SHP77 treated with DMSO at 0.1 percent for 48 hours (cell line): ENCODE measurements at places on chromosomes 3 and 15.

GRCh38 chr3:47473391-47473790 is 2.4 kb downstream of the SCAP start:
- DNase-seq, result no peak

GRCh38 chr3:93973131-93974126 is at the start of gene PROS1:
Gene PROS1 (minus strand): TSS chr3:93973896. CDS start chr3:93973749, 147 bp downstream.
- peak; percentile 62 for DNase-seq

DNA sequence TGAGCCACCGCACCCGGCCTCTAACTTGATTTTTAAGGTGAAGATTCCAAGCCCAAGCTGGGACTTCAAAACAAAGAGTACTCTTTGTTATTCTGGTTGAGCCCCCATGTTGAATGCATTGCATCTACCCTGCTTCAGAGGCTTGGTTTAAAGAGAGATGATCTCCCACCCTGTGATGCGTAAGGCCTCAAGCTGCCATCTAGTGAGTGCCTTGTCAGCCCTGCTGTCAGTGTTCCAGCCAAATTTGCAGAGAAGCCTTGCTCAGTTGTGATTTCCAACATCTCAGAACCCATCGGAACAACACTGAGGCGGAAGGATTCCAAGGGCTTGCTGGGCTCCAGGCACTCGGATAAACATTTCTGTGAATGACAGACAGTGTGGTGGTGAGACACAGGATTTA is 210.7 kb upstream of the RGMA start:
- no peak for DNase-seq

DNA sequence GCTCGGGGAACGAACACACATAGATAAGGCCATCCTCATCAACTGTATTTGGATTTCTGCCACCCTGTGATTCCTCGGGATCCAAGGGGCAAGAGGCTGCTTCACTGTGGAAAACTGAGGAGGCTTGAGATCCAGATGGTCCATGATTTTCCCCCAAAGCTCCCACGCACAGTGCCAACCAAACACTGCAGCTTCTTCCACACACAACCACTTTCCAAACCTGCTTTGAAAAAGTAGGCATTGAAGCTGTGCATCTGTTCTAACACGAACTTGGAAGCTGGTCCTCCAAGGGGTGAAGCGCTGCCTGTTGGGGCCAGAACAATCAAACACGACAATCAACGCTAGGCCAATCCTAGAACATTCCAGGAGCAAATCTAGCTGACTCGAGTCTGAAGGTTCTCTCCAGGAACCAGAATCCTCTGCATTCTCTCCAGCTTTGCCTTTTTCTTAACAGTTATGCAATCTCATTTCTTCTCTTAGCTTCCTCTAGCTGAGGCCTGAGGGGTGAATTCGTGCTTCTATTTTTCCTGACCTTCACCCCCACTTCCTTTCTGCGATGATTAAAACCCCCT is 104.4 kb downstream of the LRRK1 start:
- no peak for DNase-seq

- peak; percentile 7 for DNase-seq
These were observed 213.7 kb downstream of the PDCD6IP start for GRCh38 chr3:34012102-34012461.

DNA sequence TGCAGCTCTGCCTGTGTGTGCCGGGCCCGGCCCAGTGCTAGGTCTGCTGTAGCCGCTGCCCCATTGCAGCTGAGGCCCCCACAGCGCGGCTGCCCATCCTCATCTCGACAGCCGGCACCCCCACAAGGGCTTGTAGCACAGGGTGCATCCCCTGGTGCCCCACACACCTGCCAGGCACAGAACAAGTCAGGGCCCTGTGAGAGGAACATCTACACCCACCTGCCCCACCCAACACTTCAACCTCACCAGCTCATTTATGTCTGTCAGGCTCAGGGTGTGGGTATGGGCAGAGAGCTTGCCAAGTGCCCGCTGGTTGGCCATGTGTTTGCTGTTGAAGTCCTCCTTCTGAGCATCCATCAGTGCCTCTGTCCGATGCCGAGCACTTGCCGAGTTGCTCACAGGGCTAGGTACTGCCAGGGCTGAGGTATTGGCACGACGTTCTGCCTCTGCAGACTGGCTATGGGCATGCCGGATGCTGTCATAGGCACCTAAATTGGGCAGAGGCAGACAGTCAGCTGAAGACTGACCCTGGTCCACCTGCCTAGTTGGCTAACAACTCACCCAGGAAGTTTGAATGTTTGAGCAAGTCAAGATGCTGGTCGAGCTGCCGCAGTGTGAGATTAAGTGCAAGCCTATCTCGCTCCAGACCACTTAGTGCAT is 2.4 kb upstream of the USP19 start:
- no peak for DNase-seq

DNA sequence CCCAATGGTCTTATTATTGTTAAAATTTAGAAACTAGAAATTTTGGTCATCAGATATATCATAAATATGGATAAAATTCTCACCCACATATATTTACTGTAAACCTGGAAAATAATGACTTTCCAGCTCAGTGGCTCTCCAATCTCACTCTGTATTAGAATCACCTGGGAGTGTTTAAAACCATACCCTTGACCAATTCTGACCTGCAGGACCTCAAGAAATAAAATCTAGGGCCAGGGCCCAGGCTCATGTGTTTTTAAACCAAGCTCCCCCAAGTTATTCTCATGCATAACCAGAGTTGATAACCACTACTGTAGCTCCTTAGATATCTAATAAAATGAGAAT is 372.1 kb downstream of the SHQ1 start:
- DNase-seq, result no peak

DNA sequence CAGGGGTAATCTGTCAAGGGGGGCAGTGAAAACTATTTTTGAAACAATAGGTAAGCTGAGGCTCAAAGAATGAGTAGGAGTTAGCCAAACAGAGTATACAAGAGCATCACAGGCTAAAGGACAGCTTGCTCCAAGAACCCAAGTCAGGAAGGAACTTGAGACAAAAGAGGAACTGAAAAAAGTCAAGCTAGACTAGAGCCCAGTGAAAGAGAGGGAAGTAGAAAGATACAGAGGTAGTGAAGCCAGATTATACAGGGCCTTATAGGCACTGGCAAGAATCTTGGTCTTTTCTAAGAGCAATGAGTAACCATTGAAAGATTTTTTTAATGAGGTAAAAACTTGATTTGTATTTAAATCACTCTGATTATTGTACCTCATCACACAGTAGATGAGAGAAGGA is 69.9 kb downstream of the FILIP1L start:
- no peak for DNase-seq

- no peak for DNase-seq
These were observed 14.6 kb upstream of the PRKCD start for GRCh38 chr3:53146319-53146891.

DNA sequence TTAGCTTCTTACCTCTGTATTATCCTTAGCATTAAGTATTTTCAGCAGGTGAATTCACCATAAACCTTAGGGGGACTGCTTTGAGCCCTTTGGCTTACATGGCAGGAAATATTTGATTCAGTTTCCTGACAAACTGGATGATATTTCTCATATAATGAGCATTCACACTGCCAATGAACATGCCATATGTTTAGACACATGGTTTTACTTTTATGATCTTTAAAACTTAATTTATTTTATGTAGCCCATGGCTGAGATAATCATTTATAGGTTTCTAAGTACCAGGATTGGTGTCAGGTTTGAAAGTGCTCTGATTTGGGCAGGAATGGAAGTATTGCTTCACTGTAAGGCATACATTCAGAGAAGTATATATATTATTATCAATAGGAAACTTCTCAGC is 319.1 kb downstream of the ZPLD1 start:
- no peak for DNase-seq

- DNase-seq, result no peak
These were observed 42.4 kb upstream of the RHO start for GRCh38 chr3:129485721-129486663.

DNA sequence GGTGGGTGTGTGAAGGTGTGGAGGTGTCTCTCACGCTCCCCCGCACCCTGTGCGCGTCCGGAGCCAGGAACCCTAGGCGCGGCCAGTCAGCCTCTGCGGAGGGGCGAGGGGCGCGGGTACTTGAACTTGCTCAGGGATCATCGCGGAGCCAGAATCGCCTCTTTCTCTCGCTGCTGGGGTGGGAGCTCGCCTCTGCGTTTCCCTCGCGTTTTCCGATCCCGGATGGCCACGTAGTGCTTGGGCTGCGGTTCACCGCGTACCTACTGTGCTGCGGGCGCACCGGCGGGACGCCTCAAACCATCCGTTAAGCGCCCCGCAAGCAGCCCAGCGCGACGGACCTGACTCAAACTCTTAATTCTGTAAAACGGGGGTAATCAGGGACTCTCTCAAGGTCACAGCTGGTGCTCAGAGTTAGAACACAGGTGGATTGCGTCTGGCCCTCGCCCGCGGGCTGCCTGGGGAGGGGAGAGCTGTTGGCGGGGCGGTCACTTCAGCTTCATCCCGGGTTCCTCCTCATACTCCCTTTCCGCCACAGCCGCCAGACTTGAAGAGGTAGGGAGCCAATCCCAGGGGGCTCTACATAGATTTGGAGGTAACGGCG is 686 bp downstream of the MYRIP start:
- DNase-seq, result no peak

DNA sequence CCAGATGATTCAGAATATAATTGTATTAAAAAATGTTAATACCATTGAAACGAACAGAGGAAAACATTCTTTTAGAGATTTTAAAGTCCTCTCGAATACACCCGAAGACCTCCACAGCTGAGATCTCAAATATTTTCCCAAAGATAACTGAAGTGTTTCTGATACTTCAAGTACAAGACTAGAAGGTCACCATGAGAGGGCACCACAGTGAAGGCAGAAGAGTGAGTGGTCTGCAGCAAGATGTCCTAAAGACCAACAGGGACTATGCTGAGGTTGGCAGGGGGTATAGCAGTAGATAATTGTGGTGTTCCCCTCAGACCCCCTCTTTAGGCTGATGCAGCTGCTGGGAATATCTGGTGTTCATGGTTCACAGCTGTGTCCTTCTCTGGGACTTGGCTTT is 156.5 kb downstream of the PDCD6IP start:
- DNase-seq, result no peak

DNA sequence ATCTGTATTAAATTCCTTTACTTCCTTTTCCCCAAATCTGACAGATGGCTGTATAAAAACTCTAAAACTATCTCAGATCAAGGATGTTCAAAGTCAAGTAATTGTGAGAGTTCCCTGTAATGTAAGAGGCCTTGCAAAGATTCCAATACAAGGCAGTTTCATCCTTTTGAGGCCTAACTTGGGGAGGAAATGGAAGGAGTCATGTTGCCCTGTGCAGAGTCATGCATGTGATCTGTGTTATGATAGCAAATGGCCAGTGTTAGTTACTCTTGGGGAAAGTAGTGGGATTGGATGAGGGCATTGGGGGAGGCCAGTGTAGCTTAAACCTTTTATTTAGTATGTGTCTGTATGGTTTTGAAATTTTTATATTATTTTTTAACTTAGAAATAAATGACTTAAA is 23.7 kb upstream of the FBXL22 start:
- no peak for DNase-seq

- no peak for DNase-seq
These were observed 126.4 kb downstream of the RPLP1 start for GRCh38 chr15:69578787-69579583.

GRCh38 chr3:172905451-172905850 is 154.9 kb downstream of the ECT2 start:
- DNase-seq, result no peak
